ENCODE measurements at places on chromosomes 1 and 21.

DNA sequence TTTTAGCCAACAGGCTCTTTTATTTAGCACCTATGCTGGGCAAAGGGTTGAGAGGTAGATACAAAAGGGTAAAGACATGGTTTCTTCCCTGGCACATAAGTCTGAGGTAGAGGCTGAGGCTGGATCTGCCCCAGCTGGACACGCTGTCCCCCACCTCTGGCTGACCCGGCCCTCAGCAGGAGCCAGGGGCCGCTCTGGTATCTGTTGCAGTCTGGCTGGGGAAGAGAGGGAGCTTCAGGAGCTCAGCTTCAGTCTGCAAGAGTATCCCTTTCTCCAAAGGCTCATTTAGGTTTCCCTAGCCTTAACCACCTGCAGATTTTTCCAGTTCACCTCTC, 14.2 kb downstream of the BLACAT1 start:
- no peak for DNase-seq

DNA sequence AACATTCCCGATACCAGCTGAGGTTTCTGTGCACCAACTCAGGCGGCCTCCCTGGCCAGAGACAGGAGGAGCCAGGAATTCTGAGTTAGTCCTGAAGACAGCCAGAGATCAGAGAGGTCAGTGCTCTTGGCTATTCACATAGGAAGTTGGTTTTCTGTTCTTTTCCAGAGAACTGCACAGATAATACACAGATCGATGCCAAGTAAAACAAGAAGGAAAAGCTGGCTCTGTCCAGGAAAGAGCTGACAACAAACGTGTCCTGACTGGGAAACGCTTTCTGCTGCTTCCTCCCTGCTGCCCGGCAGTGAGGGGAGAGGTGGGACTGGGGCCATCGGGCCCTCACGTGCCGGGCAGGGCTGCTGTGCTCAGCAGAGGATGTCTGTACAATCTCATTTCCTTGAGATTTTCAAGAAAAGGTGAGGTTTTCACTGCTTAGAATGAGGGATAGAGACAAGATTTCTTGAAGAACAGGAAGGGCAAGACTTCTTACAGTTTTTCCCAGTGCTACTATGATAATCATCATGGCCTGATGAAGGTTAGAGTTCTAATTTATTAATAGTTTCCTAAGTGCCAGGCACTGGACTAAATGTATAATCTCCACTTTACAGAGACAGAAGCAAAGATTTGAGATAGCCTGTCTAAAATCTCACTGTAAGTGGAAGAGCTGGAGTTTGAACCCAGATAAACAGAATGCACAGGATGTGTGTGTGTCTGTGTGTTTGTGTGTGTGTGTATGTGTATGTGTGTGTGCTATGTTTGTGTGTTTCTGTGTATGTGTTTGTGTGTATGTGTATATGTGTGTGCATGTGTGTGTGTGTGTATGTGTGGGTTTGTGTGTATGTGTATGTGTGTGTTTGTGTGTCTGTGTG, 211.0 kb upstream of the RAB4A start:
- no peak for DNase-seq

- no peak for DNase-seq
Observed at GRCh38 chr1:80054129-80054528, 1047.6 kb upstream of the ADGRL4 start.

DNA sequence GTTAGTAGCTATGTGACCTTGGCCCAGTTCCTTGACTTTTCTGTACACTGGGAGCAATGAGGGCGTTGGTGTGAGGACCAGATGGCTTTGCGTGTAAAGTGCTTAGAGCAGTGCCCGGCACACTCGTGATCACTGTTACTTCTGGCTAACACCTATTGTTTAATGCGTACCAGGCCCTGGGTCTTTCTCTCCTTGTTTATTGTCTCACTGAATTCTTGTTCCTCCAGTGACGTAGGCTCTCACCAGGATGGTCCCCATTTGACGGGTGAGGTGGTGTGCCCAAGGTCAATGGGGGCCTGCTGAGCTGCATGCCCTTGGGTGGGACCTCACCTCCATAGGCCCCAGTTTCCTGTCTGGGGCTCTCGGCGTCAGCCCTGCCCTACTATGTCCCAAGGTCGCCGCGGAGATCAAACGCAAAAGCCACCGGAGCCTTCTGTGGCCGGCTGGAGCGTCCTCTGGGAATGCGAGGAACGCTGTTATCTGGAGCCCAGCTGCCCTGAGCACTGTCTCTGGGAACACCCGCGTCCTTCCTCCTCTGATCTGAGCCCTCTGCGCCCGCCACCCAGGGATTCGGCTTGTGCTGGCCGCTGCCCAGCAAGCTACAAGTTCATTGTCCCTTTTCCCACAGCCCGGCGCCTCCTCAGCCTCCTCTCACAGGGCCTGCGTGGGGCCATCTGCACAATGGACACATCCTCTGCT, 28.9 kb downstream of the ALPL start:
- DNase-seq, result no peak

- DNase-seq, result no peak
Observed at GRCh38 chr1:43305461-43305860, 4.7 kb downstream of the TIE1 start.

- no peak for DNase-seq
Observed at GRCh38 chr1:205240118-205240517, 12.4 kb downstream of the TMCC2 start.

DNA sequence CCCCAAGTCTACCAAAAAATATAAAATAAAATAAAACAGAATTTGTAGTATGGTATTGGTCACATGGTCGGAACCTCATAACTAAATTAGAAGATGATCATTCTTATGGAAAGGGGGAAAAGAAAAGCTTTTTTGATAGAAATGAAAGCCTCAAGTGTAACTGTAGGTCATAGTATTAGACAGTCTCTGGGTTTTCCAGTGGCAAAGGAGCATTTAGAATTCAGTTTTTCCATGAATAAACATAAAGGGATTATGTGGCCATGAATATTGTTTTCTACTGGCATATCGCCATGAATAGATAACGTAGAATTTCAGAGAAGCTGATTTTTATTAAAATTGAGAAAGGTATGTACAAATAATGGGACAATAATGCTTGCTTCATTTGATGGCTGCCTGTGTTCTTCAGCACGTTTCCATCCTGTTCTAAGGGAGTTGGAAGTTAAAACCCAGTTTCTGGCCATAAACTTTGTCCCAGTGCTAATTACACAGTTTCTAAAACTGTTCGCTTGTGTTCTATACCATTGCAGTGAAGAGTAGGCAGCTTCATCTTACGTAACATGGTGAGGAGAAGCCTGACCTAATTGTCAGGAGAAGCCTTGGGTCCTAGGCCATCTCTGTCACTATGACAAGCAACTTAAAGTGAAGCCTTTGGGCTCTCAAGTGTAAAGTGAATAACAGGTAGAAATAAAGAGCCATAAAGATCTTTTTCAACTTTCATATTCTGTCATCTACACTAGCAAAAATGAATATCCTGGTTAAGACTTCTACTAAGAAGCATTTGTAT, 70.5 kb upstream of the PGD start:
- no peak for DNase-seq

DNA sequence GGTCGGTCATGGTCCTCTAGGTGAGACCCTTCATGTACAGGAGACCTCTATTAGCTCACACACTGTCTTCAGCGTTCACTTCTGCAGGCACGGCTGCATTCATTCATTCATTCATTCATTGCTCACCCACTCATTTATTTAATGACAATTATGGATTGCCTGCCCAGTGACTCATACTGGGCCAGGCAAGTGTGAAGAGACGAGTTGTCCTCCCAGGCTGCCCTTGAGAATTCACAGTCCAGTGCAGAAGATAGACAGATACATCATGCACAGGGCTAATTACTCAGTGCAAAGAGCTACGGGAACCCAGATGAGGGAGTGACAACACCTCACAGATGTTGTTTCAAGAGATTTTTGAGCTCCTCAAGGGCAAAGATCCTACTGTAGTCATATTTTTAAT, 248.4 kb downstream of the TNR start:
- no peak for DNase-seq

DNA sequence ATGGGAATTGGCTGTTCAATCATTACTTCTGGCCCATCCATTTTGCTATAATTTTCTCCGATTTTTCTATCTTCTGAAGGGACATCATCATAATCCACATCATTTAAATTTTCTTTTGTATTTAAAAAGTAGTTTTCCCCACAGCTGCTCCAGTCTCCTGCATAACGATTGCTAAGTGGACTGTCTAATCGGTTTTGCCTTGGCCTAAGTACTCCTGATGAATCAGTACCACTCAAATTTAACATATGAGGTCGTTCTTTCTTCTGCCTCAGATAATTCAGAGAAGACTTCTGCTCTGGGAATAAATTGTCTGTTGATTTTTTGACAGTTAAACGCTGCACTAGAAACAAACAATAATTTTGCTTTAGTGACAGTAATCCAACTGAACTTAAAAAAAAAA, 41.9 kb downstream of the SYDE2 start:
- no peak for DNase-seq
